ENCODE measurements at places on chromosomes 2 and 18. TPM values are rescaled to one million over a fixed set of nuclear protein-coding genes. Genes with fewer than 3 reads are reported as not detected.

LCT gene
- total RNA-seq, result 0.07 TPM

ACAA2 gene
- total RNA-seq, result 69.8 TPM

ACMSD gene
- total RNA-seq, result not detected

DNAJB2 gene
- 24.9 TPM for total RNA-seq

ATP6V1C2 gene
- total RNA-seq, result not detected

C2orf69 gene
- 20.6 TPM for total RNA-seq

GRCh38 chr2:199588054-199588453 is 130.3 kb upstream of the SATB2 start:
- DNase-seq, result no peak

- DNase-seq, result no peak
Measured at GRCh38 chr2:127107622-127107999, 657 bp upstream of the BIN1 start.

GRCh38 chr2:58064086-58064485 is 17.5 kb downstream of the VRK2 start:
- DNase-seq, result peak; percentile 16

GRCh38 chr2:196390243-196391148 is 219.1 kb upstream of the STK17B start:
- DNase-seq, result no peak

- DNase-seq, result peak; percentile 65
Measured at GRCh38 chr2:6914828-6915227, 2.4 kb upstream of the RNF144A start.

- DNase-seq, result no peak
Measured at GRCh38 chr2:241948901-241949735, 79.6 kb downstream of the RTP5 start.

DNA sequence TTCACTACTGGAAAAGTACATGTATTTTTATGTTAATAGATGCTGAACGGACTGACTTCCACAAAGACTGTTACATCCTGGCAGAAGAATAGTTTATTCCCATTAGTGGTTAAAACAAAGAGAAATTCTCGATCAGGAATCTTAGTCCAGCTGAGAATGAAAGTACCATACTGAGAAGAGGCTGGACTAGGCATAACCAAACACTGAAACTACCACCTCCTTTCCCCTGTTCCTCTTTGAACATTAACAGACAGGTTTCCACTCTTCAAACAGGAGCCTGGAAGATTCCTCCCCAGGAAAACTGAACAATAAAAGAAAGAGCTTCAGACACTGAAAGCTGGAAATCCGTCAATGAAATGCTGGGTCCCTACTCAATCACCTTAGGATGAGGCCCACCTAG is 25.8 kb downstream of the LDAH start:
- DNase-seq, result no peak

- no peak for DNase-seq
Measured at GRCh38 chr18:64974391-64975125, 776.3 kb upstream of the CDH7 start.

DNA sequence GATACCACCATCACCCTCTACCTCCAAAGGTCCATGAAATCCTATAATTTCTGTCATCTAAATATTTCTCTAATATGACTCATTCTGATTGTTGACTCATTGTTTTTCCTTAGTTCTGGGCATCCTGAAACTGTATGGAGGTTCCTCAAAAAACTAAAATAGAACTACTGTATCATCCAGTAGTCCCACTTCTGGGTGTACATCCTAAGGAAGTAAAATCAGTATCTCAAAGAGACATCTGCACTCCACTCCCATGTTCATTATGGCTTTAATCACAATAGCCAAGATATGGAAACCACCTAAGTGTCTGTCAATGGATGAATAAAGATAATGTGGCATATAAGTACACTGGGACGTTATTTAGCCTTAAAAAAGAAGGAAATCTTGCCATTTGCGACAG is 125.8 kb upstream of the MYO3B start:
- no peak for DNase-seq

DNA sequence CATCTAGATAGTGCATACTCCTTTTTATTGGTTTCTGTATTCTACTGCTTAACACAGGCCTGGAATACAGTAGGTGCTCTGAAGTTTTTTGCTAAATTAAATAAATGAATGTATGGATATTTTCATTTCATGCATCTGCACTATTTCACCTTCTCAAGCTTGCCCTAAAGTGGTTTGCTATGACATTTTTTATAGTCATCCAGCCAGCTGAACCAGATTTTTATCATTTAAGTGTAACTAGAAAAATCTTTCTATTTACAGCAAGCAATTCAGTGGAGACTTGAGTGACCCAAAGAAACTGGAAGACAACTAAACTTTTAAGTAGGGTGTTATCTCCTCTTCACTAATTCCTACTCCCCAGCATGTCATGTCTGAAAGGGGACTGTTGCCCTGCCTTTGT is 354.9 kb downstream of the OSR1 start:
- DNase-seq, result no peak

DNA sequence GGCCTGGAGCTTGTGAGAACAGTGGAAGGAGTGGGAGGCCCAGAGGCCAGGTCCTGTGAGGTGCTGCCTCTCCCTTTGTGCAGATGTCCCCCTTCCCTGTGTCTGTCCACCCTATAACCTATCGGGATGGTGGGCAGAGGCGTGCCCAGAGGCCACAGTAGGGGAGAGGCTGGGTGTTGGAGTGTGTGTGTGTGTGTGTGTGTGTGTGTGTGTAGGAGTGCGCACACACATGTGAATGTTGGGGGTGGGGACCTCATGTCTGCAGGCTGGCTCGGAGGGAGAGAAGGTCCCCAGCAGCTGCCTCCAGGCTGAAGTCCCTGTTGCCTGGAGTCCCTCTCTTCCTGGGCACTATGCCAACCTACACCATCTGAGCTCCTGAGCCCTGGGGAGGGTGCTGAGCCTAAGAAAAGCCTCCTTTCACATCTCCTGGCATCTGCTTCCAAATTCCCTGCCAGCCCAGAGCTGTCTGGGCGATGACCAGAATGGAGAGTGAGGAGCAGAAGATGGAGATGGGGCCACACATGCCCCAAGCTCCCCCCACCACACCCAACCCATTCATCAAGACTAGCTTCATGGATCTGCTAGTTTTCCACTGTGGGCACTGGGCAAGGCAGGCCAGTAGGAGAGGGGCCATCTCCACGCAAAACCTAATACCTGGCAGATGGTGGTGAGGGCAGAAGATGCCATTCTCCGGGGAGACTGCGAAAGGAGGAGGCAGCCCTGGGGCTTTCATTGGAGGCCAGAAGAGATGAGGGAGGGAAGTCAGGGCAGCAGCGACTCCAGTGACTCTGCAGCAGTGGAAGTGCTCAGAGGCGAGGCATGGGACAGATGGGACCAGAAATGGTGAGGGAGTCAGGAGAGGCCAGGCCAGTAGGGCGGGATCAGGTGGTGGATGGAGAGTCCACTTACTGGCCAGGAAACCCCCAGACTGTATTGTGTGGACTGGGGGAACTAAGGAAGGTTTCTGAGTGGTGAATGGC is 20.3 kb downstream of the KCNK3 start:
- no peak for DNase-seq

DNA sequence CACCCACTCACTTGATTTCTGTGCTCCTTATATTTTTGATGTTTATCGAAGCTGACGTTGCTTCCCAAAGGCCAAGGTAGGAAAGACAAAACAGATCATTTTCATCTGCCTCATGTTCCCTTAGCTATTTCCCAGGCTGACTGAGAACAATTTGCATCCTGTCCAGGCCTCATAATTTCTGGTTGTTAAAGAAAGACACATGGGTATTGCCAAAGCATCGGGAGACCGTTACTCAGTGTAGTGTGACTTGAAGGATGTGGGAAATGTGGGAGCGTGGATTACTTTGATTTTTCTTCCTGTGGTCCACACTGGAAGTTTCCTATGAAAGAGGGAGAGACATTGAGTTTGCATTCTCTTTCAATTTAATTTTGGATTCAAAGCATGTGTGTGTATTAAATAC is 204.6 kb downstream of the TRIB2 start:
- no peak for DNase-seq

DNA sequence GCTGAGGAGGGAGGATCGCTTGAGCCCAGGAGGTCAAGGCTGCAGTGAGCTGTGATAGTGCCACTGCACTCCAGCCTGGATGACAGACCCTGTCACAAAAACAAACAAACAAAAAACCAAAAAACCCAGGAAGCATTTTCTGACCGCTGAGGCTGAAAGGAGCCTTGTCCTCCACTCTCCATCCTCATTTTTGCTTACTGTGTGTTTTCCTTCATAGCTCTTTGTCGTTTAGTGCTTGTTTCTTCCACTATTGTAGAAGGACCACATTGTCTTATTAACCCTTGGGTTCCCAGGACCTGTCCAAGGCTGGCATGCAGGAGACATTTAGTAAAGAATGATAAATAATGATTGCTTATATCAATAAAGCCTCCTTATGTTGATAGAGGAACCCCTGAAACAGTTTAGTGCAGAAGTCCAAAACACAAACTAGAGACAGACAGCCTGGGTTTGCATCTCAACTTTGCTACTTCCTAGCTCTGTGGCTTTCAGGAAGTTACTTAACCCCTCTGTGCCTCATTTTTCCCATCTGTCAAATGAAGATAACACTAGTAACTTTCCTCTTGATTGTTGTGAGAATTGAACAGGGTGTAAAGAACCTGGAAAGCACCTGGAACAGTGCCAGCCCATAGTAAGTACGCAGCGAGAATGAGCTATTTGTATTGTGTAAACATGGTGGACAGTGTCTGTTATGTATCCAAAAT is 126.0 kb downstream of the LPIN1 start:
- DNase-seq, result peak; percentile 33

GRCh38 chr2:142180820-142181533 is 50.2 kb upstream of the LRP1B start:
- no peak for DNase-seq

DNA sequence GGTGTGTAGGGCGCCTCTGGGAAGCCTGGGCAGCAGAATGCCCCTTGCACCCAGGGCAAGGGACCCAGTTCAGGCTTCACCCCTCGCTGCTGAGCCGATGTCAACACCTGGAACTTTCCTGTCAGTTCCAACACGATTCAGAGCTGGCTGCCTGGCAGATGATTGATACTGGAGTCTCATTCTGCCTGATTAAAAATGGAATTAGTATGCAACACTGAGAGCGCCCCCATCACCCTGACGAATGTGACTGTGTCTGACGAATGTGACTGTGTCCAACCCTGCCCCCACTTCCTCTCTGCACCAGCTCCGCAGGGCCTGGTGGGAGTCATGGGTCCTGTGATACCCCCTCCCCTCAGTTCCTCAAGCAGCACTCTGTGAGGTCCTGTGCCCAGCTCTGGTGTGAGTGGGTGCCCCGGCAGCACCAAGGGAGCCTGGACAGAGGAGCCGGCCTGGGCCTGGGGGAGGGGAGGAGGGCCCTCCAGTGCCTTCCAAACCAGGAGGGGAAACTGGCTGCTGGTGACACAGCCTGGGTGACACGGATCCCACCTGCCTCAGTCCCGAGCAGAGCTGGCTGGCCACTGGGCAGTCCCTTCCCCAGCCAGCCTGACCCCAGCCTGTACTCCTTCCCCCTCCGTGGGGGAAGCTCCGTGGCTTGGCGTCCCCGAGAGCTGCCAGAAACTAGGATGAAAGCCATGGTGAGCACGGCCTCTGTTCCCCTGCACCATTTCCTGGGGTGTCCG is 41.4 kb upstream of the ALPP start:
- peak; percentile 1 for DNase-seq

- DNase-seq, result no peak
Measured at GRCh38 chr2:226207671-226208070, 591.9 kb downstream of the IRS1 start.

- DNase-seq, result no peak
Measured at GRCh38 chr2:72695676-72696075, 130.2 kb downstream of the EXOC6B start.
